ENCODE measurements at places on chromosomes 4 and X. TPM values are rescaled to one million over a fixed set of nuclear protein-coding genes. Genes with fewer than 3 reads are reported as not detected.

GRCh38 chrX:103615781-103616371, 8.1 kb downstream of the TCEAL3 start:
- DNase-seq = no peak
- H3K4me1 ChIP-seq = no peaks in the 10 kb centered on the region
- H3K27me3 ChIP-seq = no peaks in the 10 kb centered on the region
- H3K27ac ChIP-seq = no peak overlapping the region

Gene CENPE
- total RNA-seq = 31.3 TPM

DNA sequence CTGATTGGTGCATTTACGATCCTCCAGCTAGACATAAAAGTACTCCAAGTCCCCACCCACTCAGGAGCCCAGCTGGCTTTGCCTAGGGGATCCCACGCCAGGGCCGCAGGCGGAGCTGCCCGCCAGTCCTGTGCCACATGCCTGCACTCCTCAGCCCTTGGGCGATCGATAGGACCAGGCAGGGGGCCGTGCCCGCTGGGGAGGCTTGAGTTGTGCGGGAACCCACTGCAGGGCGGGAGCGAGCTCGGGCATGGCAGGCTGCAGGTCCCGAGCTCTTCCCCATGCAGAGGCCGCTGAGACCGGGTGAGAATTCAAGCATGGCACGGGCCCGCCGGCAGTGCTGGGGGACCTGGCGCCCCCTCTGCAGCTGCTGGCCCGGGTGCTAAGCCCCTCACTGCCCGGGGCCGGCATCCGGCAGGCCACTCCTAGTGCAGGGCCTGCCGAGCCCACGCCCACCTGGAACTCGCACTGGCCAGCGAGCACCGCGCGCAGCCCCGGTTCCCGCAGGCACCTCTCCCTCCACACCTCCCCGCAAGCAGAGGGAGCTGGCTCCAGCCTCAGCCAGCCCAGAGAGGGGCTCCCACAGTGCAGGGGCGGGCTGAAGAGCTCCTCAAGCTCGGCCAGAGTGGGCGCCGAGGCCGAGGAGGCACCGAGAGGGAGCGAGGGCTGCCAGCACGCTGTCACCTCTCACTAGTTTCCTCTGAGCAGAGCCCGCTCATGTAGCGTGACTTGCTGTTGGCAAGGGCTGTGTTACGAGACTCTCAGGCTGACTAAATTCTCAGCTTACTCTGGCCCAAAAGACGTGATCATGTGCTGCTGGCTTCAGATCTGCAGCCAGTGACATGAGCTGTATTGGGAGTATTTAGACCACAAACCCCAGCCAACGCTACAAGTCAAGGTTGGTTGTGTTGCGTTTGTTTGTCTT, 87.5 kb downstream of the TRAPPC11 start:
- H3K27ac ChIP-seq = no peak overlapping the region
- no peaks in the 10 kb centered on the region for H3K36me3 ChIP-seq
- H3K27me3 ChIP-seq = no peaks in the 10 kb centered on the region
- no peak for DNase-seq

GRCh38 chr4:162782096-162782777, 384.5 kb downstream of the NAF1 start:
- H3K4me1 ChIP-seq = no peaks in the 10 kb centered on the region
- no peak overlapping the region for H3K27ac ChIP-seq
- no peak overlapping the region for H3K4me3 ChIP-seq
- H3K36me3 ChIP-seq = no peaks in the 10 kb centered on the region
- no peak for DNase-seq

DNA sequence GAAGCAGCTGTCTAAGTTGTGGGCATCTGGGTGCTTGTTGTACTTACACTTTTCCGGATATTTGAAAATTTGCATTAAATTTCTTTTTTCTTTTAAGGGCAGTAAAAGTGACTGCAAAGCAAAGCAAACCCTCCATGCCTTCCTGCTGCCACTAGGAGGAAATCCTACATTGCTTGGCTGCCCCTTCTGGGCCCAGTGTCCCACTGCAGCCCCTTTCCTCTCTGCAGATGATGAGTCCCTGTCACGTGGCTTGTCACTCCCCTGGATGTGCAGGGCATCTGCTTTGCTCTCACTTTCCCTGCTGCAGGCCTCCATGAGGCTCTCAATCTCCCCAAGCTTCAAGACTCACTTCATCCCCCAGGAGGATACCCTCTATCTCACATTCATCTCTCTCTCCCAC, 12.7 kb downstream of the TSR2 start:
- H3K4me3 ChIP-seq = no peak overlapping the region
- no peaks in the 10 kb centered on the region for H3K4me1 ChIP-seq
- no peaks in the 10 kb centered on the region for H3K36me3 ChIP-seq
- no peak overlapping the region for H3K27ac ChIP-seq
- H3K27me3 ChIP-seq = no peaks in the 10 kb centered on the region

Gene MAGEA12
- total RNA-seq = not detected

GRCh38 chr4:47309165-47309564, 154.3 kb downstream of the COMMD8 start:
- H3K27me3 ChIP-seq = no peaks in the 10 kb centered on the region
- no peak overlapping the region for H3K27ac ChIP-seq
- H3K4me1 ChIP-seq = no peaks in the 10 kb centered on the region
- H3K36me3 ChIP-seq = no peaks in the 10 kb centered on the region
- DNase-seq = no peak
- H3K4me3 ChIP-seq = no peak overlapping the region

Gene SATL1
- total RNA-seq = not detected

DNA sequence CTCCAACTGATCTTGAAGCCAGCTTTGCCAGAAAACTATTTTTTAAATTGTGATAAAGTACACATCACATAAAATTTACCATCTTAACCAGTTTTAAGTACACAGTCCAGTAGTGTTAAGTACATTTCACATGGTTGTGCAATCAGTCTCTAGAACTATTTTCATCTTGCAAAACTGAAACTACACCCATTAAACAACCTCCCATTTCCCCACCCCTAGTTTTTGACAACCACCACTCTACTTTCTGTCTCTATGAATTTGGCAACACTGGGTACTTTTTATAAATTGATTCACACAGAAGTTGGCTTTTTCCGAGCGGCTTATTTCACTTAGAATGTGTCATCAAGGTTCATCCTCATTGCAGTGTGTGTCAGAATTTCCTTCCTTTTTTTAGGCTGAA, 31.0 kb downstream of the TRPC5 start:
- no peak overlapping the region for H3K27ac ChIP-seq
- H3K36me3 ChIP-seq = no peaks in the 10 kb centered on the region
- no peaks in the 10 kb centered on the region for H3K4me1 ChIP-seq
- no peaks in the 10 kb centered on the region for H3K27me3 ChIP-seq

GRCh38 chr4:127610488-127610887, 22.3 kb upstream of the INTU start:
- DNase-seq = no peak
- H3K27me3 ChIP-seq = no peaks in the 10 kb centered on the region
- no peak overlapping the region for H3K27ac ChIP-seq
- H3K36me3 ChIP-seq = no peaks in the 10 kb centered on the region
- no peak overlapping the region for H3K4me3 ChIP-seq

GRCh38 chr4:82947498-82947897, 47.0 kb downstream of the THAP9 start:
- no peaks in the 10 kb centered on the region for H3K36me3 ChIP-seq
- no peaks in the 10 kb centered on the region for H3K4me1 ChIP-seq

Gene BEND4
- total RNA-seq = 0.05 TPM

DNA sequence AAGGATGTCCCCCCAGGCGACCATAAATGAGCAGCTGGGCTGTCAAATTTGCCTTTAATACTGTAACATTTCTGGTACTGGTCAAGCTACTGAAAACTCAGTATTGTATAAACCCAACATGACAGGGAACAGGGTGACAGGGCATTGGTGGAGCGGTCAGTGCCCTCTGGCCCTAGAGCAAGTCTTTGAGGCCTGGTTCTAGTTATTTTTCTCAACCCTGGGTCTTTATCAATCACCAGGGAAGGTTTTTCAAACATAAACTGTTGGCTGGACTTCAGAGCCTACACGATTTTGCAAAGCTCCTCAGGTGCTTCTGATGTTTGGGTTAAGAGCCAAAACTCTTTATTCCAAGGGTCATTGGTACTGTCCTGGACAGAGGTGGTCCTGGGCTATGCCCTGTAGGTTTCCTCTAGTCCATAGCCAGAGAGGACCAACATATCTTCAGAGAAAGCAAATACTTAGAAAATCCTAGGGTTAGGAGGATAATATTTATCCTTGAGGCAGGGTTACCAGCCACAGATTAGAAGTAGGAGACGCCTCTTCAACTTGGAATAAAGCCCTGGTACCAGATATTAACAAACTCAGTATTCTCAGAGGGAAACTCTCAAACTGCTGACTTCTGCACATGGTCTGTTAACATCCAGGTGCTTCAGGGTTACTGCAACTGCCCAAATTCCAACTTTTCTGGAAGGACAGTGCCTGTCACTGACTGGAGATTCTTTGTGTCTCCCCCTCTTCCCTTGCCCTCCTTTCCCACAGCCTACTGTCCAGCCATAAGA, 26.7 kb upstream of the ADH7 start:
- no peaks in the 10 kb centered on the region for H3K36me3 ChIP-seq
- no peaks in the 10 kb centered on the region for H3K27me3 ChIP-seq
- no peak overlapping the region for H3K4me3 ChIP-seq
- no peak overlapping the region for H3K27ac ChIP-seq
- no peaks in the 10 kb centered on the region for H3K4me1 ChIP-seq
- no peak for DNase-seq

Gene FNIP2
- total RNA-seq = 4.8 TPM

DNA sequence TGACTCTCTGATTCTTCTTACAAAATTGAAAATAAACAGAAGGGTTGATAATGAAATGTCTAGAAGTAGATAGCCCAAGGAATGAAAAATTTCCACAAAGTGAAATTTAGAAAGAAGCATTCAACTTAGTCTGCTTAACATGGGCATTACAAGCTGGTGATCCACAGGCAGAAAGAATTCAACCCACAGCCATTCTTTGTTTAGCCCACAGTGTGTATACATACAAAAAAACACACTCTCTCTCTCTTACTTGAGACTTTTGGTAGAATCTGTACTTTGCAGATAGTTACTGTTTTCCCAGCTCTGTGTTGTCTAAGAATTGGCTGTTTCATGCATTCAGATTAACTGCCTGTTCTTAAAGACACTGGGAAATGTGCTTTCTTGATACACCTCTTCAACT, 159.8 kb downstream of the SLC4A4 start:
- no peak for DNase-seq
- no peaks in the 10 kb centered on the region for H3K36me3 ChIP-seq
- H3K27ac ChIP-seq = no peak overlapping the region
- H3K4me3 ChIP-seq = no peak overlapping the region
- H3K4me1 ChIP-seq = no peaks in the 10 kb centered on the region

Gene SLC9B1
- 0.74 TPM for total RNA-seq
